ENCODE measurements at places on chromosomes 13 and 19. TPM values are rescaled to one million over a fixed set of nuclear protein-coding genes. Genes with fewer than 3 reads are reported as not detected.
A peak's percentile ranks its signal among the peaks of the same experiment; 100 is the strongest.

Gene KIR3DL1
- total RNA-seq: not detected

Gene IRGC
- not detected for total RNA-seq

Gene SPTBN4
- 0.67 TPM for total RNA-seq

Gene MCF2L
- not detected for total RNA-seq

Gene PSPN
- total RNA-seq: 1.3 TPM

Gene ZNF541
- total RNA-seq: 0.27 TPM

Gene HNRNPUL1
- 143 TPM for total RNA-seq

DNA sequence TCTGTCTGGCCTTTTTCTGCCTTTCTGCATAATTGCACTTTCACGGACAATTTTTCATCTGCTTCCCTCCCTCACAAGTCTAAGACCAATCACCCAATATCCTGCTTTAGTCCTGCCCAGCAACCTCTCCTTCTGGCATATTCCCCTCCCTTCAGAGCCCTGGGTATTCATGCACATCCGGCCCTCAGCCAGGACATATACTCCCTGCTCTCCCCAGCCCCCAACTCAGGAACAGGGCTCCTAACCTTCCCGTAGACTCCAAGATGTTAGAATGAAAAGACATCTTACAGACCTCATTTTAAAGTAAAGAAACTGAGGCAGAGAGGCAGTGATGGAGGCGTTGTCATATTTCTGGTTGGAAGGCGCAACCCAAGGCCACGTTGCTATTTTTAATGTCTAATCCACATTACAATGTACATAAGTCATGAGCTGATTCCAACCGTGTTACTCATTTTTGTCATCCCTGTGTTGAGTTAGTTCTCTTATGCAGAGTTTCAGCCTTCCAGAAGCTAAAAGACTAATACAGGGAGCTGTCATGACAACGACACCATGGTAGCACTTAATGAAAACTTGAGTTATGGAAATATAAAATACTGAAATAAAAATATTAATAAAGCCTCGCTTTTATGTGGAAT, 209.2 kb downstream of the TSHZ3 start:
- peak; percentile 83 for DNase-seq

DNA sequence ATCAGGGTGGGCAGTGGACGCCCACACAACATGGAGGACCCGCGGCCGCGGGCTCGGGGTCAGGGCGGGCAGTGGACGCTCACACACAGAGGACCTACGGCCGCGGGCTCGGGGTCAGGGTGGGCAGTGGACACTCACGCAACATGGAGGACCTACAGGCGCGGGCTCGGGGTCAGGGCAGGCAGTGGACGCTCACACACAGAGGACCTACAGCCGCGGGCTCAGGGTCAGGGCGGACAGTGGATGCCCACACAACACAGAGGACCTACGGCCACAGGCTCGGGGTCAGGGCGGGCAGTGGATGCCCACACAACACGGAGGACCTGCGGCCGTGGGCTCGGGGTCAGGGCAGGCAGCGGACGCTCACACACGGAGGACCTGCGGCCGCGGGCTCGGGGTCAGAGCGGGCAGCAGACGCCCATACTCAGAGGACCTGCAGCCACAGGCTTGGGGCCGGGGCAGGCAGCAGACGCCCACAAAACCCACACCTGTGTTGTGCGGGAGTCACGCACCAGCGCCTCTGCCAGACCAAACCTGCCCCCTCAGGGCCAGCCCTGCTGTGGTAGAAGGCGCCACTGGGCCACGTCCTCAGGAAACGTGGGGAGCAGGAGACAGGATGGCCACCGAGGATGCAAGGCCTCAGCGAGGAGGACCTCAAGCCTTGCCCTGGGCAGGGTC, 27.6 kb upstream of the C13orf46 start:
- DNase-seq: no peak

- no peak for DNase-seq
Observed at GRCh38 chr19:24166055-24166454, 79.1 kb downstream of the ZNF254 start.

DNA sequence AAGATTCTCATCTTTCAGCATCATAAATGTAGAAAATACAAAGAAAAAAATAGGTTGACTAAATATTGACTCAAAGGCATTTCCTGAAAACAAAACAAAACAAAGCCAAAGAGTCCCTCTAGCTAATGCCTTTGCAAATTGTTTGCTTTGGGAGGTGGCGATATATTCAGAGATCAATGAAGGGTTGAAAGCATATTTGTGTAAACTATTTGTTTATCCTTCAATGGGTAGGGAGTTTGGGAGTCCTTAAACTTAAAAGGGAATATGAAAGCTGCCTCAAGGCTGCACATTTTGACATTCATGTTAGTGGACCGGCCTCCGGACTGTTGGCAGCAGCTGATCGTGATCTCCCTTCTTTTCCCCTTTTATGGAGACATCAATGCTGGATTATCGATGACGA, 257.5 kb downstream of the ITGBL1 start:
- no peak for DNase-seq

DNA sequence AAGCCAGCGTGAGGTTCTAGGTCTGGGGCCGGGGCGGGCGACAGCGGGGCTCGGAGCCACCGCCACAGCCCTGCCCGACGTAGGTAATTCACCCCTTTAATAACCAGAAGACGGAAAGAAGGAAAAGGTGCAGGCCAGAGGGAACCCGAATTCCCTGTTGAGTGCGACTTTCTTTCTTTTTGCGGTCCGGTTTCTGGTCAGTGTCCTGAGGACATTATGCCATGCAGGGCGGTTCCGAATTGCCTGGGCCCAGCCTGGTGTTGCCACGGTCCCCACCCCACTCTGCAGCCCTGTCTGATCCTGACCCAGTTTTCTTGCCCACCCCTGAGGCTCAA, 18.4 kb upstream of the TFDP1 start:
- DNase-seq: no peak

DNA sequence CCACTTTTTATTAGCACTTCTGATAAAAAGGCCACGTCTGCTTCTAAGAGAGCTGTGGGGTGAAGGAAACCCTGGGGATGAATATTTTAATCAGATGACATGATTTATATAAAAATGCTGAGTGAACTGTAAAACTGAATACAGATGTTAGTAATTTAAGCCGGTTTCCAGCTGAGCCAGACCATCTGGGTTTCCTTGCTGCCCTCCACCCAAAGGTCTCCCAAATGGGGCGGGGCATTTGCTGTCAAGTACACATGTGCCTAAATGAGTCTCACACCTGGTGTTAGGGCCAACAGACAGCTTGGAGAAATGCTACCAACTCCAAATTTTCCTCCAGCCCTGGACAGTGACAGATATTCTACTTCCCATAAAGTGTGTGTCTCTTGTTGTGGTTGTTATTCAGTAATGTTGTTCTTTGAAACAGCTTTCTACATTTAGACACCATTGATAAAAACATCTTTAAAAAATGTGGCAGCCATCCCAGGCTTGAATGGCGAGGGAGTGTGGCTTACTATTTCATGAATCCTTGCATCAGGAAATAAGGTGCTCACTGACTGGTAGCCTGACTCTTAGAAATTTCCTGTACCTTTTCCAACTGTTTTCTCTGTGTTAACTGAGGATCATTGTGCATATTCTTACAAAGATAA, 350.4 kb downstream of the MTUS2 start:
- DNase-seq: no peak

GRCh38 chr19:33621065-33621785, 528 bp upstream of the CHST8 start:
- no peak for DNase-seq

GRCh38 chr13:26074706-26075105, 22.9 kb upstream of the SHISA2 start:
- peak; percentile 72 for DNase-seq

DNA sequence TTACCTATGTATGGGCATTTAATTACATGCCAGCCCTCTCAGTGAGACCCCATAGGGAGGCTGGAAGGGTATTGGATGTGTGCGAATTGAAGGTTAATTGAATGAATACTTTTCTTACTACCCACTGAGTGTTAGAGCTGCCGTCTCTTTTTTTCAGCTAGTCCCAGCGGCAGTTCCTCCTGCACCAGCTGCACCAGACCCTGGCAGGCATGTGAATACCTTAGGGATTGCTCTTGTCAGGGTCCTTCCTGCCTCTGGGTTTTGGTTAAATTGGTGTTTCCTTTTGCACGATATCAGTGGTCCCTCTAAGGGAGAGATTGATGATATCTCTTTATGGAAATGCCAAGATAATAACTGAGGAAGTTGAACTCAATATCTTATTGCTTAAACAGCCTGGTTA, 9.8 kb upstream of the CXCL17 start:
- DNase-seq: no peak

DNA sequence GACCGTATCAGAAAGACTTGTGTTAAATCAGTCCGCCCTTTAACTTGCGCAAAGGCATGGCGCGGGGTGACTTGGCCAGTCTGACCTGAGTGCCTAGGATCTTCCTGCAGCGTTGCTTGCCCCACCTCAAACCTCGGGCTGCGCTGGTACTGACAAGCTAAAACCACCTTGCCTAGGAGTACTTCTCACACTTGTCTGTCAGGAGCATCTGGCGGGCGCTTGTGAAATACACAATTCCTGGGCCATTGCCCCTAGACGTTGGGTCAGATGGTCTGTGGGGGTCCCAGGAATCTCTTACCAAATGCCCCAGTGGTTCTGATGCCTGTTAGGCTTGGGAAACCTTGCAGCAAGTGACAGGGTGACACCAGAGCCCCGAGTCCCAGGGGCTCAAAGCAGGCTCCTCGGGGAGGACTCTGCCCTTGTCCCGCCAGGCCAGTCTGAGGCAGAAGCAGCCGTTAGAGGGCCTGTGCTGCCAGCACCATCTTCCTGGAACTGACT, 12.9 kb downstream of the CEBPG start:
- DNase-seq: no peak

DNA sequence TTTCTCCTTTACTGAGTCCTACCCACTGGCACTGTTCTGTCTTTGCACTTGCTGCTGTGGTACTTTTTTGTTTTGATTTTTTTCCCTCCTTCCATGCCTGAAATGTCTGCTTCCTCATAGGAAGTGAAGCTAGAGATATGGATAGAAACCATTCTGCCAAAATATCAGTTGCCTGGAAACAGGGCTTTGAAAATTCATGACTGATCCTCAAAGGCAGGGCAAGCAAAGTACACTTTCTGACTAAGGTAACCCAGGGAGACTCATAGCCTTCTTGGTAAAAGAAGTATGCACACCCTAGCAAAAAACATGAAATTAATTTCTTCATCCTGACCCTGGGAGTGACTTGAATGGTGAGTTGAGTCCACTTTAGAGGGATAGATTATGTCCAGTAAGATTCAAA, 329.8 kb downstream of the MYO16 start:
- no peak for DNase-seq
